ENCODE measurements at places on chromosomes 2 and 18.

DNA sequence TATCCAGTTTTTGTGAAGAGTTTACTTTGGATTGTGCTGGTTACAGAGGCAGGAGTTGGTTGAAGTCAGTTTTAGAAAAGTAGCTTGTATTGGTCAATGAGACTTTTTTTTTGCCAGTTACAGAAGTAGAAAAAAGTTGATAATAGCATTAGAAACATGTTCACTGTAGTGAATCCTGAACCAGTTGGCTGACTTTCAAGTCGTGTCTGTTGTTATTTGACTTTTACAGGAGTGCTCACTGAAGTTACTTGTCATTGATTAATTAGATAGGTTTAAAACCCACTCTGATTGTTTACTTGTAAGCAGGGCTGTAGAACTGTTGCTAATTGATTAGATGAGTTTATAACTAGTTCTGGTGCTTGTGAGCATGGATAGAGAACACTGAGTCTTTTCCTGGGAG lies 312.0 kb upstream of the VWC2L start:
- no peak for DNase-seq

DNA sequence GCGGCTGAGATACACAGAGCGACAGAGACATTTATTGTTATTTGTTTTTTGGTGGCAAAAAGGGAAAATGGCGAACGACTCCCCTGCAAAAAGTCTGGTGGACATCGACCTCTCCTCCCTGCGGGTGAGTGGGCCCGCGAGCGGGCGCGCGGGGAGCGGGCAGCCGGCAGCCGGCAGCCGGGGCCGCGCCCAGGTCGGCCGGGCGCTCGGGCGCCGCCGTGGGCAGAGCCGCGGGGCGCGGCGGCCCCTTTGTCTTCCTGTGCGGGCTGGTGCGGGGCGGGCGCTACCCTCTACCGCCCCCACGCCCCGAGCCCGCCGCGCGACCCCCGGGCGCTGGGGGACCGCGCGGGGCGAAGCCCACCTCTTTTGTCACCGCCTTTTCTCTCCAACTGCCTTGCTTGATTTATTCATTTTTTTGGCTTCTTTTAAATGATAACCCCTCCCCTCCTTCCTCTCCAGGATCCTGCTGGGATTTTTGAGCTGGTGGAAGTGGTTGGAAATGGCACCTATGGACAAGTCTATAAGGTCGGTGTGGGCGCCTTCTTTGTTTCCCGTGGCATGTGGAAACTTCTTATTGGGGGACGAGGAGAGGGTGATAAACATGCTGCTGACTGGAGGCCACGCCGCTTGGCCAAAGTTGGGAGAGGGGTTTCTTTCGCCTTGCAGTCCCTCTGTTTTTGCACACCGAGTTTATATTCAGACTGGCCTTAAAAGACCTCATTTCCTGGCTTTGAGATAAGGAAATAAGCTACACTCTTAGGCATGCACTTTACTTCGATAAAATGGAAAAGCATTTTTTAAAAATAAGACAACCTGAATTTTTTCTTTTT lies 722 bp downstream of the MAP4K4 start:
- no peak for DNase-seq

DNA sequence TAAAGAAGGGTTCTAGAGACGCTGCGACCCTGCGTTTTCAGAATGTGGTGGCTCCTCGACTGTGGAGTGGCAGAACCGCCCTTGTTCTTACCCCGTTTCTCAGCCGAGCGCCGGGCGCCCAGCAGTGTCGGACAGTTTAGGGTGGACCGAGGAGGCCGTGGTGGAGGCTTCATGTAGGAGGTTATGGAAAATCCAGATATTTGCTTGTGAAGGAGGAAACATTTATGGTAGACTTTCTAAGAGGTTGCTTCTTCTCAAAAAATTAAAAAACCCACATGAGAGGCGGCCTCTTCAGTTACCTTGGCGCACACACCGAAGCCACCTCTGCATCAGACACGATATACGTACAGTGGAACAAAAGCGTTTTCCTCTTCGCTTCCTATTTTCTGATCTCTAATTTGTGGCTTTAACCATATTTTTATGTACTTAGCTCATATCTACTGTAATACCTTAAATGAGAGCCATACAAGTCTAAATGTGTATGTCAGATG lies 120.8 kb downstream of the NFATC1 start:
- no peak for DNase-seq

DNA sequence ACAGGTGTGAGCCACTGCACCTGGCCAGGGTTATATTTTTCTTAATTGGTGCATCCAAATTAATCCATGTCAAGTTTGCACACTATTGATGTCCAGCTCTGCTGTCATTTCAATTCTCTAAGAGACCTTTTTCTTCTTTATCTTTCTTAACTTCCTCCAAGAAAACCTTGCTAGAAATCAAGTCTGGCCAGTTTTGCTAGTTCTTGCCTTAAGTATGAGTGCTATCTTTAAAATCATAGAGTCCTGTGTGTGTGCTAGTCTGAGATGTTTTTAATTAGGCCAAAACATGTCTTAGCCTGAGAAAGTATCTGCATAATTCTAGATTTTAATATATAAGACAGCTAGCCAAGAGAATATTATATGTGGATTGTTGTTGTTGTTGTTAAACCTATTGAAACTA lies 56.2 kb upstream of the SLC39A10 start:
- no peak for DNase-seq

GRCh38 chr2:233428008-233428407 lies 73.7 kb downstream of the DGKD start:
- no peak for DNase-seq

- DNase-seq, result no peak
These were observed 22.6 kb upstream of the FZD5 start for GRCh38 chr2:207792244-207792785.

GRCh38 chr2:220855296-220855695 lies 716.8 kb downstream of the EPHA4 start:
- DNase-seq, result no peak

DNA sequence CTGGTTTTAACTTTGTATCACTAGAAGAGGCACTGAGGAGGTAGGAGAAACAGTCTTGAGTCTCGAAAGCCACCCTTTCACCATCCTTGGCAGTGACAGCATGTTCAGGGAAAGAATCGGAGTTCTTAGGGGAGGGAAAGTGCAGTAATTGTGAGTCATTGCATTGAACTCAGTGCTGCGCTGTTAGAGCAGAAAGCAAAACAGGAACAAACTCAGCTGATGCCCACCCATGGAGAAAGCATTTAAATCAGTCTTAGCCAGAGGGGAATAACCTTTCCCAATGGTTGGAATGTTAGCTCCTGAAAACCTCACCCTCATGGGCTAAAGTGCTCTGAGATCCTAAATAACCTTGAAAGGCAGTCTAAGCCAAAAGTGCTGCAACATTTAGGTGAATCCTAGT lies 845.6 kb upstream of the CNTNAP5 start:
- DNase-seq, result no peak

DNA sequence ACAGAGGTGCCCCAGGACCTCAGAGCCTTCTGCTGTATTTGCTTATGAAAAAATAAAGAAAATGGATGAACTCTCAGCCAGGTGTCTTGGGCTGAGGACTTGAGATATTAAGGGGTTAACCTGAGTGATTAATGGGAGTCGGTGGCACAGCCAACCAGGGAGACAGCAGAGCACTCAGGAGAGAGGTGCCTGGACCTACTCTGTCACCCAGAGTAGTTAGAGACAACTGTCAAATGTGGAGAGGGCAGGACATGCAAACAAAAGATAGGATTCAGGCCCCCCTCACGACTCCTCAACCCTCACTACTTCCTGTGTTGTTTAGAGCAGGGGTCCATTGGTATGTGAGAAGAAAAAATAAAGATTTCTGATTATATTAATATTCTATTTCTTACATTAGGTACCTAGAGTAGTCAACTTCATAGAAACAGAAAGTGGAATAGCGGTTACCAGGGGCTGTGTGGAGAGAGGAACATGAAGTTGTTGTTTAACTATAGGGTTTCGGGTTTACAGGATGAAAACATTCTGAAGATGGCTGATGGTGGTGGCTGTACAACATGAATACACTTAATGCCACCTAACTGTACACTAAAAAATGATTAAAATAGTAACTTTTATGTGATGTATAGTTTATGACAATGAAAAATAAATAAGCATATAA lies 28.6 kb upstream of the CETN1 start:
- DNase-seq, result no peak

- no peak for DNase-seq
These were observed 16.1 kb upstream of the CRYBA2 start for GRCh38 chr2:219009294-219009693.

GRCh38 chr18:29191263-29191662 lies 1014.3 kb upstream of the CDH2 start:
- no peak for DNase-seq

GRCh38 chr2:114011713-114012112 lies 121.8 kb downstream of the ACTR3 start:
- no peak for DNase-seq

GRCh38 chr2:152343426-152343825 lies 8.5 kb downstream of the FMNL2 start:
- no peak for DNase-seq

- no peak for DNase-seq
These were observed 147.4 kb upstream of the GPC1 start for GRCh38 chr2:240288087-240288521.

DNA sequence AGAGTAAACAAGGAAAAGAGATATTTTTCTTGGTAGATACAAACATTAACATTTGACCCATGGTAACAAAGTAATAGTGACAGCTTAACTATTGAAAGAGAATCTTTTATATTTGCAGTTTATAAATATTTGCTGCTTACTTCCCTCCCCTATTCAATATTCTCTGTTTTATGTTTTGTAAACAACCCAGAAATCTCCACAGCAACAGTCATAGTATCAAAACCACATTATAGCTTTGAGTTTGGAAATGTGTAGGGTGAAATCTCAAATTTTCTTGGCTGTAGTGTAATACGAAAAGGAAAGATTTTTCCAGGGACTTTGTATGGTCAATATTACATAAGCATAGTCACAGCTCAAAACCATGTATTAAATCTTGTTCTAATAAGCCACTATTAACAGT lies 511.2 kb downstream of the METTL4 start:
- no peak for DNase-seq

GRCh38 chr2:132270981-132271546 lies 109.3 kb upstream of the ANKRD30BL start:
- DNase-seq, result no peak

Data from chondrocyte (in vitro differentiated cells).